ENCODE measurements at places on chromosomes 2 and 18. TPM values are rescaled to one million over a fixed set of nuclear protein-coding genes. Genes with fewer than 3 reads are reported as not detected.

DNA sequence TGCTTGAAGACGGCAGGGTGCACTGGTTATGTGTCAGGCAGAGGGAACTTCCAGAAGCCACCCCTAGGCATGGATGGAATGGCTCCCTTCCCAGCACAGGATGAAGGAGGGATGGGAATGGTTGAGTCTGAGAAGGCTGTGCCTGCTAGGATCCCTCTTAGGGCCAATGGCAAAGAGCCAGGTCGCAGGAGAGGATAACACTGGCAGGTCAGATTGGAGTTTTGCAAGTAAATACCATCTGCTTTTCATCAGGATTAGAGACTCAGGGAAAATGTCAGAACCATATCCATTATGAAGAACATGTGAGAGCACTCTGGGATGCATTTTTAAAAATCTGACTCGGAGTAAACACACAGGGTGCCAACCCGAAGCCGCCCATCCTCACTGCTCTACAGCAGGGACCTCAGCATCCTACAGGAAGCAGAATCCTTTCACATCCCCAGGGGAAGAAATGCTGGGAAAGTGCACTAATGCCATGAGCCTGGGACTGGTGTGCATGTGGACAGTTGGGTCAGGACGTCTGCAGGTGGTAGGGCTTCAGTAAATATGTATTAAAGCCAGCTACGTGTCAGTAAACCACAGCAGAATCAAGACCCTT lies 139.9 kb downstream of the MYT1L start:
- DNase-seq, result no peak
- H3K4me1 ChIP-seq, result no peaks in the 10 kb centered on the region
- H3K4me3 ChIP-seq, result no peak overlapping the region
- no peak overlapping the region for H3K27ac ChIP-seq

GRCh38 chr2:145692971-145693478 lies 1173.1 kb upstream of the ZEB2 start:
- peaks cover 3% of the 10 kb centered on the region for H3K27me3 ChIP-seq
- no peaks in the 10 kb centered on the region for H3K36me3 ChIP-seq
- no peaks in the 10 kb centered on the region for H3K4me1 ChIP-seq
- no peak for DNase-seq
- no peak overlapping the region for H3K27ac ChIP-seq

- peaks cover 11% of the 10 kb centered on the region for H3K27me3 ChIP-seq
- no peak for DNase-seq
- no peaks in the 10 kb centered on the region for H3K36me3 ChIP-seq
- H3K27ac ChIP-seq, result no peak overlapping the region
- H3K4me3 ChIP-seq, result no peak overlapping the region
- H3K4me1 ChIP-seq, result peaks cover 2% of the 10 kb centered on the region
Observed at GRCh38 chr2:85769983-85770362, 16.2 kb downstream of the ATOH8 start.

DNA sequence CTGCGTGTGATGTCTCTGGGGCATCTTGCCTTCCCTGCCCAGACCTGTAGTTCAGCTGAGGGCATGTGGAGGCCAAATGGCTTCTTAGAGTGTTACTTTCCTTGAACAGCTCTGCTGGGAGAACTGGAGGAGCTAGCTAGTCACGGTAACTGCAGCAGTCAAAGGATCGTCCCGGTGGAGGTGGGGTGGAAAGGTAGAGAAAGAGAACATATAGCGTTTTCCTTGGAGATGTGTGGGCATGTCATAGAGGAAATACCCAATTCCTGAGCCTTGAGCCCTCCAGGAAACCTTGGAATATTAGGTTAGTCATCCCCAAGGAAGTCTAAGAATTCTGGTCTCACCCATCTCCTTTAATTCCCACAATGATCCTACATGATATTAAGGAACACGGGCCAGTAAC lies 33.5 kb upstream of the IL37 start:
- H3K4me1 ChIP-seq, result peaks cover 37% of the 10 kb centered on the region
- no peak overlapping the region for H3K27ac ChIP-seq
- no peaks in the 10 kb centered on the region for H3K36me3 ChIP-seq

GRCh38 chr2:134593519-134593918 lies 125.3 kb downstream of the TMEM163 start:
- no peak overlapping the region for H3K4me3 ChIP-seq
- H3K36me3 ChIP-seq, result peaks cover 9% of the 10 kb centered on the region
- H3K27ac ChIP-seq, result no peak overlapping the region
- H3K27me3 ChIP-seq, result peaks cover 7% of the 10 kb centered on the region
- DNase-seq, result no peak

- no peak overlapping the region for H3K27ac ChIP-seq
- no peaks in the 10 kb centered on the region for H3K4me1 ChIP-seq
- no peak overlapping the region for H3K4me3 ChIP-seq
- H3K36me3 ChIP-seq, result no peaks in the 10 kb centered on the region
- no peak for DNase-seq
Observed at GRCh38 chr18:2627821-2628276, 27.7 kb upstream of the SMCHD1 start.

Gene OXER1
- not detected for polyA plus RNA-seq

GRCh38 chr2:232348936-232349335 lies 29.6 kb upstream of the ALPP start:
- H3K4me3 ChIP-seq, result no peak overlapping the region
- no peak for DNase-seq
- peaks cover 4% of the 10 kb centered on the region for H3K4me1 ChIP-seq
- peaks cover 4% of the 10 kb centered on the region for H3K27me3 ChIP-seq
- H3K27ac ChIP-seq, result no peak overlapping the region
- H3K36me3 ChIP-seq, result no peaks in the 10 kb centered on the region

Gene RUFY4
- not detected for polyA plus RNA-seq

Gene CDH7
- polyA plus RNA-seq, result not detected

DNA sequence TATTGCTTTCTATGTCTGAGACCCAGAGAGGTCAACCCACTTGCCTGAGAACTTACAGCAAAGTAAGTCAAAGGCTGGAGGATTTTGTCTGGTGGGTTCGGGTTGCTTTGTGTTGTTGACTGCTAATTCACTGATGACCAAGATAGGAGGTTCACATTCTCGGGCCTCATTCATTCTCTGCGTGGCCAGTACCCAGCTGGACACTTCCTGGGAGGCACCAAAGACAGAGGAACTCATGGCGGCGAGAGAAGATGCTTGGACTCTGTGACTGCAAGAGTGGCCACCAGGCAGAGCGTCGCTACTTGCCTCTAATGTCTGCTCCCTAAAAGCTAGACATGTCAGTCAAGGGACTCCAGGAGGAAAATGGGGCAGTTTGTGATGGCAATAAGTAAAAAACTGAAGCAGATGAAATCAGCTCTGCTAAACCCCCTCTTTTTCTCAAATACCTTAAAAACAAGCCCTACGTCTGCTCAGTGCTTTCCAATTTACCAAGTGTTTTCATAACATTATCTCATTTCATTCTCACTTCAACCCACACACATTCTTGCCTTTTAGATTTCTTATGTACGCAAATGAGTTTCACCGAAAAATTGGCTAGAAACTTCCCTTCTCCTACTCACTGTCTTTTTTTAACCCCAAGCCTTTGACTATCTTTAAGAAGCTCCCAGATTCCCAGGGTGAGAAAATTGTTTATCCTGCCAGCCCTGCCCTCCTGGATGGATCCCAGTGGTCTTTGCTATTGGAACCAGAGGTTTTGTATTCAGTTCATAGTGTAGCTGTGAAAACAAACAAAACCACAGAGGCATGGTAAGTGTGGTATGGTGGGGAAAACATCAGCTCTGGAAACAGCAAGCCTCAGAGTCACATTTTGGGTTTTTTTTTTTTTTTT lies 4.9 kb upstream of the LBH start:
- H3K4me1 ChIP-seq, result peaks cover 81% of the 10 kb centered on the region
- H3K27ac ChIP-seq, result peak overlapping the region; percentile 100
- peak overlapping the region; percentile 96 for H3K4me3 ChIP-seq
- peaks cover 27% of the 10 kb centered on the region for H3K27me3 ChIP-seq
- DNase-seq, result peak; percentile 69

GRCh38 chr2:240339411-240340360 lies 95.8 kb upstream of the GPC1 start:
- H3K27me3 ChIP-seq, result peaks cover 7% of the 10 kb centered on the region
- no peak overlapping the region for H3K4me3 ChIP-seq
- no peak for DNase-seq
- no peaks in the 10 kb centered on the region for H3K4me1 ChIP-seq

Gene ANKRD29
- not detected for polyA plus RNA-seq

GRCh38 chr18:57630002-57630753 lies 8.5 kb upstream of the NARS1 start:
- peak; percentile 92 for DNase-seq
- peak overlapping the region; percentile 96 for H3K27ac ChIP-seq
- H3K27me3 ChIP-seq, result peaks cover 10% of the 10 kb centered on the region
- H3K4me1 ChIP-seq, result peaks cover 15% of the 10 kb centered on the region

DNA sequence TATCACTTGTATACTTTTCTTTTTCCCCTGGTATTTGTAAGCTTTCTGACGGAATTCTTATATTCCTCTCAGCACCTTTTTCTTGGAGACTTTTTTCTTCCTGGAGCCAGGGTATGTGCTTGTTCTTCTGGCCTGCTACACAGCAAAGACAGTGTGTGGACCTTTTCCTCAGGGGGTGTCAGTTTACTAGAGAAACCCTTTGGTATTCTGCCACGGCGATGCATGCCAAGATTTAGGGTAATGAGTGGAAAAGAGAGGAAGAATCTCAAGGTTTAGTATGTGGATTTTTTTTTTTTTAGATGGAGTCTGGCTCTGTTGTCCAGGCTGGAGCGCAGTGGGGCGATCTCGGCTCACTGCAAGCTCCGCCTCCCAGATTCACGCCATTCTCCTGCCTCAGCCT lies 152.2 kb downstream of the PHLPP1 start:
- peaks cover 4% of the 10 kb centered on the region for H3K36me3 ChIP-seq
- H3K4me3 ChIP-seq, result no peak overlapping the region
- H3K4me1 ChIP-seq, result peaks cover 42% of the 10 kb centered on the region
- H3K27me3 ChIP-seq, result no peaks in the 10 kb centered on the region
- DNase-seq, result no peak
- H3K27ac ChIP-seq, result peak overlapping the region; percentile 28

DNA sequence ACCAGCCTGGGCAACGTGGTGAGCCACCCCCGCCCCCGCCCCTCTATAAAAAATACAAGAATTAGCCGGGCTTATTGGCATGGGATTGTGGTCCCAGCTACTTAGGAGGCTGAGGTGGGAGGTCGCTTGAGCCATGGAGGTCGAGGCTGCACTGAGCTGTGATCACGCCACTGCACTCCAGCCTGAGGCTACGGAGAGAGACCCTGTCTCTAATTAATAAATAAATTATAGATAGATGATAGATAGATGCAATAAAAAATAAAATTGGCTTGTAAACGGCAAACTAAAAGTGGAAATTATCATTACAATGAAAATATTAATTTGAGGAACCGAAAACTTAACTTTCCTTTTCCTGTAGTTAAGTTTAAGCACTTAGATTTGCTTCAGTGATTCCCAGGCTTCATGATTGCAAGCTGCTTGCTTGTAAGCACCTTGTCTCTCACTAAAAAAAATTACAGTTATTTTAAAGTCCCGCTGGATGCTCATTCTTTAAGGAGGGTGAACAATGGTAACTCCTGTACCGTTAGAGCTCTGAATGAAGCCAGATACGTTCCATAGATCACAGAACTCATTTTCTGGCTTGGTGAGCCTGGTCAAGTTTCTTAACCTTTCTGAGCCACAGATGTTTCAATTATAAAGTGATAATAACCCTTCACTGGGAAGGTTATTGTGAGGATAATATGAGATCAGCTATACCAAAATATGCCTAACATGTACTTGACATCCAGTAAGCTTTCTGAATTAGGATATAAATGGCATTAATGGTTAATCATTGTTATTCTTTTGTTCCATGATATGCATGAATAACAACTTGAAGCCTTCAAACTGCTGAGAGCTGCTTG lies 9.3 kb upstream of the NARS1 start:
- peaks cover 10% of the 10 kb centered on the region for H3K27me3 ChIP-seq
- H3K4me1 ChIP-seq, result peaks cover 15% of the 10 kb centered on the region
- peak overlapping the region; percentile 97 for H3K4me3 ChIP-seq
- DNase-seq, result no peak

- no peaks in the 10 kb centered on the region for H3K4me1 ChIP-seq
- no peaks in the 10 kb centered on the region for H3K36me3 ChIP-seq
- no peak overlapping the region for H3K27ac ChIP-seq
- H3K27me3 ChIP-seq, result no peaks in the 10 kb centered on the region
- DNase-seq, result no peak
Observed at GRCh38 chr2:164722616-164723338, 101.5 kb upstream of the GRB14 start.

DNA sequence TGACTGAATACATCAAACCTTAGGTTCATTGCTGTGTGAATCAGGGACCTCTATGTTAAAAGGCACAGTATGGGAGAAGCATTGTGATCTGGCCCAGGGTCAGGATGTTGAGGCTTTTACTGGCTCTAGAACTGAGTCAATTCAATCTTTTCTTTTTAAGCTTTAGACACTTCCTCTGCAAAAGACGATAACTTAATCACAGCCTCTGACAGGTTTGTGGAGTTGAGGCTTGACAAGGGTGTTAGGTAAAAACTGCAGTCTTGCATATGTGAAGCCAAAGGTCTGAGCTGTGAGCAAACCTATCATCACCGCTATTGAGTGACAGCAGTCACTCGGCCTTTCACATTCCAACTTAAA lies 17.3 kb upstream of the ARHGAP25 start:
- peaks cover 49% of the 10 kb centered on the region for H3K4me1 ChIP-seq

DNA sequence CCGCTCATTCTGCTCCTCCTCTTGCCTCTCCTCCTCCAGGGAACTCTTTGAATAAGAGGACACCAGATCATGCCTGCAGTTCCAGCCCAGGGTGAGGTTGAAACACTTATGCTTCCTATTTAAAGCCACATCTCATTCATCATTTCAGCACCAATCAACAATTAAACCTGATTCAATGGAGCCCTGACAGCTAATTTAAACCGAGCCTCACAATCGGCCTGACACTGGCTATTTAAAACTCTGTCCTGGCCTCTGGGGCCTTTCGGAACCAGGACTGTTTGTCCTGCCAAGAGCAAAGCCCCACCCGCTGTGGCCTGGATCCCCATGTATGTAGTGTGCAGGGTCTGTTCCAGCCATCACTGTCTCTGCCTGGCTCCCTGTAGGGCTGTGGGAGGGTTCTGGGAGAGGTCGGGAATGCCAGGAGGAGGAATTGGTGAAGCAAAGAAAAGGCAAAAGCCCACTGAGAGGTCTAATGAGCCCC lies 97.4 kb downstream of the MCFD2 start:
- H3K36me3 ChIP-seq, result no peaks in the 10 kb centered on the region
- DNase-seq, result no peak
- no peak overlapping the region for H3K27ac ChIP-seq
- H3K4me3 ChIP-seq, result no peak overlapping the region
- H3K4me1 ChIP-seq, result no peaks in the 10 kb centered on the region
- peaks cover 3% of the 10 kb centered on the region for H3K27me3 ChIP-seq

DNA sequence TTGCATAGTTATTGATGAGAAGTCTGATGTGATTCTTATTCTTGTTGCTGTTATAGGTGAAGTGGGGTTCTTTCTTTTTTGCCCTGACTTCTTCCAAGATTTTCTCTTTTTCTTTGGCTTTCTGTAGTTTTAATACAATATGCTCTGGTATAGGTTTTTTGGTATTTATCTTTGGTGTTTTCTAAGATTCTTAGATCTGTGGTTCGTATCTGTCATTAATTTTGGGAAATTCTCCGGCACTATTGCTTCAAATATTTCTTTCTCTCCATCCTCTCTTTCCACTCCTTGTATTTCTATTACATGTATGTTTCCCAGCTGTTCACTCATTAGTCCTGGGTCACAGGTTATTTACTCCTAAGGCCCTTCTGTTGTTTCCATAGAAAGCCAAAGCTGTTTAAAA lies 43.8 kb downstream of the SKA1 start:
- no peak overlapping the region for H3K4me3 ChIP-seq
- H3K27me3 ChIP-seq, result peaks cover 8% of the 10 kb centered on the region
- no peak for DNase-seq
- no peaks in the 10 kb centered on the region for H3K4me1 ChIP-seq
- H3K27ac ChIP-seq, result no peak overlapping the region

GRCh38 chr2:187345338-187345737 lies 102.7 kb downstream of the CALCRL start:
- H3K4me3 ChIP-seq, result no peak overlapping the region
- H3K36me3 ChIP-seq, result no peaks in the 10 kb centered on the region
- H3K27ac ChIP-seq, result no peak overlapping the region
- no peaks in the 10 kb centered on the region for H3K4me1 ChIP-seq
- DNase-seq, result no peak
